Mammary epithelial cell (primary cell): ENCODE measurements at places on chromosomes 7 and 10. TPM values are rescaled to one million over a fixed set of nuclear protein-coding genes. Genes with fewer than 3 reads are reported as not detected.

The CRYGN gene
- not detected in 2 replicates for total RNA-seq

The MUC12 gene
- under 0.01 TPM for total RNA-seq

The SLC13A1 gene
- total RNA-seq, result not detected

The PHKG1 gene
- total RNA-seq, result 0.28 and 0.96 TPM in 2 replicates

The NUDT1 gene
- 22.5 and 26.4 TPM in 2 replicates for total RNA-seq

The MOGAT3 gene
- total RNA-seq, result not detected in 2 replicates

The H2BK1 gene
- total RNA-seq, result not detected

The PRKAR1B gene
- total RNA-seq, result 22.0 and 34.5 TPM in 2 replicates

The AKR1B15 gene
- not detected in 2 replicates for total RNA-seq

The CELF2 gene
- 0.19 and 0.45 TPM in 2 replicates for total RNA-seq

The CCDC172 gene
- total RNA-seq, result not detected

The MBL2 gene
- total RNA-seq, result not detected

The ECHDC3 gene
- total RNA-seq, result 6.9 and 9.2 TPM in 2 replicates

The BMPER gene
- 0.17 TPM for total RNA-seq

The AQP1 gene
- 0.32 TPM in 1 of 2 replicates, not detected in the other for total RNA-seq

The PTF1A gene
- total RNA-seq, result not detected

The CXCL12 gene
- not detected in 2 replicates for total RNA-seq

The SPDYE6 gene
- not detected in 2 replicates for total RNA-seq

The PSMA2 gene
- total RNA-seq, result 54.0 TPM

The MSS51 gene
- total RNA-seq, result 1.5 TPM

The MGMT gene
- 22.2 and 23.8 TPM in 2 replicates for total RNA-seq

The PRSS1 gene
- not detected in 2 replicates for total RNA-seq

The LRRTM3 gene
- total RNA-seq, result 0.24 TPM in 1 of 2 replicates, not detected in the other
